ENCODE measurements at places on chromosomes 4 and X. TPM values are rescaled to one million over a fixed set of nuclear protein-coding genes. Genes with fewer than 3 reads are reported as not detected.
A peak's percentile ranks its signal among the peaks of the same experiment; 100 is the strongest.

DCX gene
- total RNA-seq = 1.4 TPM

MEPE gene
- total RNA-seq = 0.82 TPM

GRCh38 chrX:17854069-17854468, 7.0 kb downstream of the RAI2 start:
- DNase-seq = no peak
- H3K27me3 ChIP-seq = peaks cover 25% of the 10 kb centered on the region
- peaks cover 4% of the 10 kb centered on the region for H3K4me1 ChIP-seq

- H3K27me3 ChIP-seq = no peaks in the 10 kb centered on the region
- no peak overlapping the region for H3K27ac ChIP-seq
- peak; percentile 80 for DNase-seq
- H3K4me3 ChIP-seq = no peak overlapping the region
- H3K36me3 ChIP-seq = no peaks in the 10 kb centered on the region
Observed at GRCh38 chr4:144611850-144612249, 34.1 kb upstream of the HHIP start.

DNA sequence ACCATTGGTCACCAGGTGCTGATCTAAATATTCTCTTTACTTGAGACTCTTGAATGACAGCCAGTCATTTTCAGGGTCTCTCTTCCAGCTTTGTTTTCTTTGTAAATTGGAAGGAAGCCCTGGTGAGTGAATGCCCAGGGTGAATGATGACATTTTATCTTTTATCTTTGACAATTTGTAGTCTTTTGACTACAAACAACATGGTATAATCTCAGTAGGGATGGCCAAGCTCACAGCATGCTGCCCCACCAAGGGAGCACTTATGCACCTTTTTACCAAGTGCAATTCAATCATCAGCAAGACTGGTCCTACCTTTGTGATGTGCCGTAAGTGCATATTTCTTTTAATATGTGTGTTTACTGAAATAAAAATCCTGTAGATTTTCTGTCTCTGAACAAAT, 5.7 kb downstream of the AFM start:
- peaks cover 46% of the 10 kb centered on the region for H3K27me3 ChIP-seq
- peak overlapping the region; percentile 10 for H3K4me3 ChIP-seq
- H3K27ac ChIP-seq = no peak overlapping the region
- H3K36me3 ChIP-seq = no peaks in the 10 kb centered on the region
- DNase-seq = no peak

DNA sequence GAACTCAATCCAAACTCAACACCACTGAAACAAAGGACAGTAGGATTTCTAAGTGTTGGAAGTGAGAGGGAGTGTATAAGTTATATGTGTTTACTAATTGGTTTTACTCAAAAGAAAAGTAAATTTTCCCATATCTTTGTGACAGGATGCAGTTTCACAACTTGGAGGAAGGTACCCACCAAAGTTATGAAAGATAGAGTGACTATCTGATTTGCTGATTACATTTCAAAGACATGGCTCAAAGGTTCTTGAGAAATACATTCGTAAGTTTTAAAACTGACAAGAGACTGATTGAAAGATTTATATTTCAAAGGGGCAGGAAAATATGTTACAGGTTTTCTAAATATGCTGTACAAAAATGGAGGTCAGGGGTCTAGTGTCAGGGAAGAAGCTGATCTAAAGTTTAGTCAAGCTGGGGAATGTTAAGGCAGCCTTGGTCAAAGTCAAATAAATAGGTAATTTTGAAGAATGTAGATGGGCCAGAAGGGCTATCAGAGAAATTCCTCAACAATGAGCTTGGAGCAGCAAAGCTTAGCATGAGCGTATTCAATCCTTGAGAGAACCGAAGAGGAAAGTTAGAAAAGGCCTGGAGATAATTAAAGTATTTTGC, 9.7 kb upstream of the COMMD8 start:
- no peak for DNase-seq
- no peak overlapping the region for H3K27ac ChIP-seq
- H3K36me3 ChIP-seq = no peaks in the 10 kb centered on the region
- no peaks in the 10 kb centered on the region for H3K27me3 ChIP-seq
- no peaks in the 10 kb centered on the region for H3K4me1 ChIP-seq
- H3K4me3 ChIP-seq = no peak overlapping the region

All from endodermal cell (in vitro differentiated cells).